Thoracic aorta endothelial cell (primary cell): ENCODE measurements at places on chromosomes 12 and 14. TPM values are rescaled to one million over a fixed set of nuclear protein-coding genes. Genes with fewer than 3 reads are reported as not detected.

CCDC77 gene
- total RNA-seq, result 12.9 and 18.8 TPM in 2 replicates

SIX1 gene
- total RNA-seq, result 0.65 and 1.2 TPM in 2 replicates

FAM181A gene
- total RNA-seq, result not detected in 2 replicates

RAB21 gene
- total RNA-seq, result 30.7 and 52.3 TPM in 2 replicates

PTGDR gene
- total RNA-seq, result not detected in 2 replicates

LRTM2 gene
- total RNA-seq, result not detected in 2 replicates

WNT1 gene
- not detected in 2 replicates for total RNA-seq

SLCO1C1 gene
- 1.6 and 2.5 TPM in 2 replicates for total RNA-seq

RPS29 gene
- 3,755 and 4,418 TPM in 2 replicates for total RNA-seq

ACOT4 gene
- 0.57 and 0.66 TPM in 2 replicates for total RNA-seq

EML5 gene
- total RNA-seq, result 0.13 and 0.29 TPM in 2 replicates

THAP2 gene
- 4.0 and 4.9 TPM in 2 replicates for total RNA-seq

LIN7A gene
- total RNA-seq, result 0.36 TPM in 1 of 2 replicates, not detected in the other

COCH gene
- total RNA-seq, result 0.57 and 1.3 TPM in 2 replicates

SNRPF gene
- 20.9 and 21.3 TPM in 2 replicates for total RNA-seq

HCAR2 gene
- total RNA-seq, result not detected in 2 replicates

TPH2 gene
- total RNA-seq, result not detected in 2 replicates

RHOJ gene
- total RNA-seq, result 118 and 241 TPM in 2 replicates

HOXC12 gene
- total RNA-seq, result not detected in 2 replicates

RNF212B gene
- total RNA-seq, result not detected in 2 replicates

CACNB3 gene
- 23.4 and 26.6 TPM in 2 replicates for total RNA-seq

CLEC12A gene
- total RNA-seq, result not detected in 2 replicates

KRT83 gene
- total RNA-seq, result not detected in 2 replicates

APOF gene
- not detected in 2 replicates for total RNA-seq

GNB3 gene
- 3.1 and 3.8 TPM in 2 replicates for total RNA-seq

CELA1 gene
- total RNA-seq, result not detected in 2 replicates

AACS gene
- 24.5 and 30.3 TPM in 2 replicates for total RNA-seq

AMHR2 gene
- not detected in 2 replicates for total RNA-seq

AGAP2 gene
- 0.13 and 0.36 TPM in 2 replicates for total RNA-seq

IL26 gene
- not detected in 2 replicates for total RNA-seq

PPP1CC gene
- 244 and 285 TPM in 2 replicates for total RNA-seq

CACNA2D4 gene
- total RNA-seq, result 0.13 and 0.43 TPM in 2 replicates

LMNTD1 gene
- not detected in 2 replicates for total RNA-seq

ZCRB1 gene
- total RNA-seq, result 35.3 and 42.8 TPM in 2 replicates

TGM1 gene
- total RNA-seq, result 1.1 and 1.2 TPM in 2 replicates

GPR162 gene
- total RNA-seq, result 5.7 and 9.4 TPM in 2 replicates

ZNF219 gene
- 5.2 and 7.2 TPM in 2 replicates for total RNA-seq

KLC1 gene
- 272 and 299 TPM in 2 replicates for total RNA-seq

TMCC3 gene
- total RNA-seq, result 36.4 and 45.2 TPM in 2 replicates

KLRD1 gene
- total RNA-seq, result 0.07 and 0.27 TPM in 2 replicates

DAO gene
- total RNA-seq, result not detected in 2 replicates

DCN gene
- 8.0 and 14.2 TPM in 2 replicates for total RNA-seq

FITM1 gene
- total RNA-seq, result 0.27 TPM in 1 of 2 replicates, not detected in the other

FZD10 gene
- not detected in 2 replicates for total RNA-seq

SLC5A8 gene
- not detected in 2 replicates for total RNA-seq

SRRM4 gene
- not detected in 2 replicates for total RNA-seq

C12orf54 gene
- not detected in 2 replicates for total RNA-seq

PRPH gene
- 0.14 and 0.27 TPM in 2 replicates for total RNA-seq

DNAI7 gene
- total RNA-seq, result under 0.01 TPM in 1 of 2 replicates, not detected in the other

MMP17 gene
- total RNA-seq, result 3.2 and 4.8 TPM in 2 replicates

WNT5B gene
- total RNA-seq, result 0.07 and 0.53 TPM in 2 replicates

PTPRB gene
- total RNA-seq, result 145 and 173 TPM in 2 replicates
